ENCODE measurements at places on chromosomes 5 and 9.

GRCh38 chr5:30866142-30866541 is 327.3 kb upstream of the CDH6 start:
- no peak for DNase-seq

DNA sequence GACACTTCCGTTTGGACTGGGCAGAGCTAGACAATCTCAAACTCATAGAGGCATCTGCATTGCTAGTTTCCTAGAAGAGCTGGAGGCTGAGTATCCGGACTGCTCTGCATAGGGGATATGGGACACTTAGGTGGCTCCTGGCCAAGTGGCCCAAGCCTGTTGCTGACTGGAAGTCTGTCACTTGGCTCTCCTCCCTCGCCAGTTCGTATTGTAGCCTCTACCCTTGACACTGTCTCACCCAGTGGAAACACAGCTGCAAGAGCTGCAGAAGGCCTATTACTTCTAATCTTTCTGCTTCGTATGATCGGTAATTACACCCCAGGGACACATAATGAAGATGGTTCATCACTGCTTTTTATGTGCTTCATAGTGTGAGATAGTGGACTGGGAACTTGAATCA is 34.7 kb downstream of the ITGA1 start:
- no peak for DNase-seq

DNA sequence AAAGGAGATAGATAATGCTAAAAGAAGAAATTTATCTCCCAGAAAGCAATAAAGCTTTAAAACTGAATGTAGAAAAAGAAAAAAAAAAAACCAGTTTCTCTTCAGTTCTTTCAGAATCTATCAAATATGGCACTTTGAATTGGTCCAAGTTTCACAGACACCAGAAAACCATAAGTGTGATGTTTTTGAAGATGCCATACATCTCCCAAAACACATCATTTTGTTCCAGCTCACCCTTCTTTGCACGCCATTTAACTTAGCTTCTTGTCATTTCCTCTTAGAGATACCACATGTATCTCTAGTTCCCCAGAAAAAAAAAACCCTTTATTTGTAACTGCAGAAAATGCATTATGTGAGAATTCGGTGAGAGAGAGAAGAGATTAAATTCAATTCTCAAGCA is 46.1 kb upstream of the MAMDC2 start:
- no peak for DNase-seq

GRCh38 chr5:33180900-33181299 is 259.9 kb upstream of the TARS1 start:
- no peak for DNase-seq

DNA sequence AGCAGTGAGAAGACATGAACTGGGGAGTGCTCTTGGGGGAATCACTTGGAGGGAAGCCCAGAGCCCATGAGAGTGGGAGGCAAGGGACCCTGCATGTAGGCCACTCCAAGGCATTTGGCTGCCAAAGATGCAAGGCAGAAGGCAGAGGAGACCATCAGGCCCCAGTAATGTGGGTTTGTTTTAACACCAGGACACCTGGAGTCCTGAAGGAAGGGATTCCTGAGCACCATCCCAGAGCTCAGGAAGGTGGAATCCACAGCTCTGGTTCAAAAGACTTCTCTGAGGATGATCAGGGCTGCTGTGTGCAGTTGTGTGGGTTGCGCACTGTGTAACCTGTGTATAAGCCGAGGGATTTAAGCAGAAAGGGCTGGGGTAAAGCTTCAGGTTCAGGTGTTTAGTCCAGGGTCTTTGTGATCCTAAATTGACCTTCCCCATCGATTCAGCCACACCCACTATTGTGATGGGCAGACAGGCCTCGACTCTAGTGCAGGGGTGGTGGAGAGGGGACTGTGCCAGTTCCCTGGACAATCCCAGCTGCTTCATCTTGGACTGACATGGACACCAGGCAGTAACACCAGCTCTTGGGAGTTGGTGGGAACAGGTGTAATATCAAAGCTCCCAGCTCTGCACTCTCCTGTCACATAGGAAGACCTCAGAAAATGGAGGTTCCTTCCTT is 11.0 kb downstream of the B4GALT7 start:
- no peak for DNase-seq

GRCh38 chr9:129497005-129497812 is 123.7 kb downstream of the C9orf50 start:
- no peak for DNase-seq

GRCh38 chr5:164244-164643 is 27.1 kb upstream of the LRRC14B start:
- no peak for DNase-seq

DNA sequence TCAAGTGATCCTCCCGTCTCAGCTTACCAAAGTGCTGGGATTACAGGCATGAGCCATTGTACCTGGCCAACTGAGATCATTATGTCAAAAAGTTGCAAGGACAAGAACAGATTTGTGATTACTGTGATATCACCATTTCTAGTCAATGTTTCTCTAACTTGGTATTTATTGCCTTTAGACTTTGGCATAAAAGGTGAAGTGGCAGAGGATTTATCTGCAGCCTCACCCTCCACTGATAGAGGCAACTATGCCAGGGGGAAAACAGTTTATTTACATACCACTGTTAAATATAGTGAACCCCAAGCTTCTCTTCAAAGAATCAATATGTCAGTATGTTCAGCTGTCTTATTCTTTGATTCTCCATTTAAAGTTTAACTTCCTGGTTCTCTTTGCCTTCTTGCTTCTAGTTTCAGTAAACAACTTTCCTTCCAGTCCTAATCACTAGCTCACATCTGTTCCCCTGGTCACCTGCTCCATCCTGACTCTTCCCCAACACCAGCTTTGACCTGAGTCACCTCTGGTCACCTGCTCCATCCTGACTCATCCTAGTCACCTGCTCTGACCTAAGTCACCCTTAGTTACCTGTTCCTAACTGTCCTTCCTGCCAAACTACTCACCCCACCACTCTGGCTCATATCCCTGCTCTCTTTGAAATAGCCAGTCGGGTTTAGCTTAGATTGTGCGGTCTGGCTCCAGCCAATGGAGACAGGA is 29.9 kb downstream of the SEMA6A start:
- no peak for DNase-seq

DNA sequence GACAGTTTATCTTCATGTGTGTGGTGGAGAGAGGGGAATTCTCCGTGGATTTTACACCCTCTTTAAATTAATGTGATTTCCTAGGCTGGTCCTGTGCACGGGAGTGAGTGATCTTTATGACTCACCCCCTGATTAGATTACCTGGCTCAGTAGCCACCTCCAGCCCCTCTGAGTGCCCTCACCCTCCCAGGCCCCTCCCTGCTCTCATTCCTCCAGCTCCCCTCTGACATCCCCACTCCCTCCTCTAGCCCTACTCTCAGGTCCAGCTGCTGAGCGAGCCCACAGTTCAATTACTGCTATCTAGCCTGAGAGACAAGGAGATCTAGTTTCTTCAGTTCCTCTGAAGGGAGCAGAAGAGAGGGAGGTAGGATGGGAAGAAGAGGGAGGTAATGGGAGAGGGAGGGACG is 61.8 kb upstream of the ARAP3 start:
- no peak for DNase-seq

- DNase-seq, result no peak
Measured at GRCh38 chr5:145237843-145238242, 597.3 kb downstream of the PRELID2 start.

- no peak for DNase-seq
Measured at GRCh38 chr9:93346231-93347112, 105.0 kb upstream of the FAM120A start.

- no peak for DNase-seq
Measured at GRCh38 chr5:179437341-179438001, 92.2 kb upstream of the ADAMTS2 start.

GRCh38 chr9:7402334-7403027 is 397.1 kb downstream of the DMAC1 start:
- DNase-seq, result no peak

DNA sequence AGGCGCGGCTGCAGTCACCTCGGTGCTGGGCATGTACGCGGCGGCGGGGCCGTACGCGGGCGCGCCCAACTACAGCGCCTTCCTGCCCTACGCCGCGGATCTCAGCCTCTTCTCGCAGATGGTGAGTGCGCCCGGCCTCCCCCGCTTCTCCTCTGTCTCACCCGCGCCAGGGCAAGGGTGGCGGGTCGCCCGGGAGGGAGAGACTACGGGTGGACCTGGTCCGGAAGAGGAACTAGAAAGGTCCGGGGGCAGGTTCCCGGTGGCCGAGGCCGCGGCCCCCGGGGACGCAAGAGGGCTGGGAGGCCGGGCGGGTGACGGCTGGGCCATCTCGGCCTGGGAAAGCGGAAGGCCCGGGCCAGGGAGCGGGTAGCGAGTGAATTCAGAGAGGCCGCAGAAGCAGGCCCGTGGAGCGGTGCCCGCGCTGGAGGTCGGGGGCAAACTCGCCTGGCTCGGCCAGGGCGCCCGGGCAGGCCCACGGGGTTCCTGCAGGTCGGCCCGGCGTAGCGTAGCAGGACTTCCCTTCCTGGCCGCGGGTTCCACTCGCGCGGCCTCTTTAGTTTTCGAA is 711 bp downstream of the IRX1 start:
- no peak for DNase-seq

- no peak for DNase-seq
Measured at GRCh38 chr9:82512728-82513127, 524.2 kb downstream of the SPATA31D1 start.

GRCh38 chr9:123923377-123923776 is 6.5 kb downstream of the DENND1A start:
- no peak for DNase-seq

GRCh38 chr5:34582371-34582770 is 73.8 kb upstream of the RAI14 start:
- DNase-seq, result no peak

- no peak for DNase-seq
Measured at GRCh38 chr5:169164481-169164925, 136.4 kb downstream of the SLIT3 start.

DNA sequence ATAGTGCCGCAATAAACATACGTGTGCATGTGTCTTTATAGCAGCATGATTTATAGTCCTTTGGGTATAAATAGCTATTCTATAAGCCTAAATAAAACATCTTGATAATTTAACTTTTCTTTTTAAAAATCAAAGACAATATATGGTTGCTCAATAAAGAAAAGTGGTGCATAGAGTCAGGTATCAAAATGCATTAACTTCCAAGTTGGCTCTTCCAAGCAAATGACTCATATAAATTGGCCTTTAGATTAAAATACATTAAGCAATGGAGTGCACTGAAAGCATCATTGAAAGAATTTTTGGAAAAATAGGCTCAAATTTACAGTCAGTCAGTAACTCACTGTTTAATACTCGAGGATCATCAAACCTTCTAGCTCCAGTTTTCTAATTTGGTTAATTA is 106.6 kb downstream of the PLCXD3 start:
- DNase-seq, result no peak

GRCh38 chr5:79612667-79613198 is 492 bp downstream of the TENT2 start:
- no peak for DNase-seq

- no peak for DNase-seq
Measured at GRCh38 chr5:63811286-63811685, 151.0 kb downstream of the HTR1A start.

GRCh38 chr5:113053511-113053995 is 77.0 kb downstream of the DCP2 start:
- DNase-seq, result no peak

- DNase-seq, result peak; percentile 31
Measured at GRCh38 chr9:91905991-91906469, 44.0 kb downstream of the ROR2 start.

DNA sequence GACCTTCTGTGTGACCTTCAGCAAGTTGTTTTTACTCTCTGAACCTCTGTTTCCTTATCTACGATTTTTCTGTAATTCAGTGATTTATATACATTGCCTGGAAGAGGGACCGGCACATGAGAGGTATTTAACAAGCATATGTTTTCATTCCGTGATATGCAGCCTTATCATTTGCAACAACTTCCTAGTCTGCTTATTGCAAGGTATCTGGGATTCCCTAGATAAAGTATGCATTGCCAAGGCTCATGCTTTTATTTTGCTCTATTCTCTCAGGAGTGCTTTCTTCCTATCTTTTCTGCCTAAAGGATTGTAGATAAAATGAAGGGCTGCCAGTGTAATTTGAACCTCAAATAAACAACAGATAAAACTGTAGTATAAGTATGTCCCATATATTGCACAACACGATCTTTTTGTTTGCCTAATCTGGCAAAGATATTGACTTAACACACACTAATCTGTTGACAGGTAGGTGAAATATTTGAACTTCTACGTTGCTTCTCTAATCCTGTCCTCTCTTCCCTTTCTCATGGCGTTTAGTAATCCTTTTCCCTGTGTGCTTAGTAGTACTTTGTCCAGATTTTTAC is 377.2 kb upstream of the TNC start:
- no peak for DNase-seq

DNA sequence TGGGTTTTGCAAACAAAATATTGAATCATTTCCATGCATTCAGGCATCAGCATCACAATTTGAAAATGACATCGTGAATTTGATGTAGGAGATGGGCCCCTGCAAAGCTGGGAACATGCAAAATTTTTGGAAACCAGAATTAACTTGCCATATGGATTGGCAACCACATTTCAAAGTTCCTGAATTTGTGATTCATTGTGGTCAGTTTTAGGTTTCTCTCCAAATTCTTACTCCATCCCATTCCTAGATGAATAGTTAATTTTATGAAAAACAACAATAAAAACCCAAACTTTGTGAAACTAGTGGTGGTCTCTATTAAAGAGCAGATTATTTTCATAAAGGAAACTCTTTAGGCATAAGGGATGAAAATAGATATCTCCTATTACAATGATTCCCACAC is 107.8 kb upstream of the SLIT3 start:
- no peak for DNase-seq

DNA sequence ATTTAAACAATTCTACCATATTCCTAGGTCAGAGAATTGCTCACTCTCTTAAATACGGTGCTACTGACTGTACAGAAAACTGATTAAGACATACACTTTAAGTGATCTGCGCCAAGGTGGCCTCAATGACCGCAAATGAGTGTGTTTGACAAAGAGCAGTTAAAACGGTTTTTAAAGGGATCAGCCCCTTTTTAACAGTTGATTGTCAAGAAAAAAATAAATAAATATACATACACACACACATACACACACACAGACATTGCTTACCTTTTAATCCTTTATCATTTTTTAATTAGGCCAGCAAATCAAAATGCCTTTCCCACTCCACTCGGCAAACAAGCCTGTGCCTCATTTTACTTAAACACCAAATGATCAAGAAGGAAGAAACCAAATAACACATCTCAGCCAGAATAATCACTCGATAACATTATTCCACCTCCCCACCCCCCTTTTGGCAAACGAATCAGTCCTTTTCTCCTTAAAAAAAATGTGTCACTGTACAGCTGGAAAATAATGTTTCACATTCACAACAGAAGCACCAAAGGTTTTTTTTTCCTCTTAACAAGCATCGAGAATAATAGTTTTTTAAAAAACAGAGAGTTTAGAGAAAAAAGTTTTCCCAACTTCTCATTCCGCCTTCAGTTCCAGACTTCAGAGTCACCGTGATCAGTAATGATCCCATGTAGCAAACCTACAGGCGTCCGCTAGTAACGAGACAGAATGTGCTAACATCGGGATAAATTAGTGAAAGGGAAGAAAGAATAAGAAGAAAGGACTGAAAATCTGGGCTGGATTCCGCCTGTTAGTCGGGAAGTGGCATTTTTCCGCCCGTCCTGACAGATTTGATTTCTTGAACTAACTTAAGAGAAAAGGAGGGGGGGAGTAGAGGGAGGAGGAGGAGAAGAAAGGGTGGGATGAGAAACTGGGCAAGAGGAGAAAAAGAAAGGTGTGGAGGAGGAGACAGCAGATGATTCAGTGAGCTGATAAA is at the start of gene ZNF608:
Gene ZNF608, minus strand, starts transcription at position 712 of the 988 bp plus-strand sequence. CDS start 1,650 bp downstream, outside the sequence.
- no peak for DNase-seq

GRCh38 chr5:146052780-146053179 is 52.6 kb downstream of the PLAC8L1 start:
- DNase-seq, result no peak

GRCh38 chr5:19987612-19988361 is at the start of gene CDH18:
Gene CDH18 (minus strand): TSS chr5:19988200. CDS start chr5:19838986, 149,214 bp downstream.
- no peak for DNase-seq

- DNase-seq, result peak; percentile 1
Measured at GRCh38 chr9:4077499-4078102, 222.3 kb downstream of the GLIS3 start.

All from CD8-positive, alpha-beta memory T cell (primary cell).